ENCODE measurements at places on chromosomes 12 and 14.
A peak's percentile ranks its signal among the peaks of the same experiment; 100 is the strongest.

DNA sequence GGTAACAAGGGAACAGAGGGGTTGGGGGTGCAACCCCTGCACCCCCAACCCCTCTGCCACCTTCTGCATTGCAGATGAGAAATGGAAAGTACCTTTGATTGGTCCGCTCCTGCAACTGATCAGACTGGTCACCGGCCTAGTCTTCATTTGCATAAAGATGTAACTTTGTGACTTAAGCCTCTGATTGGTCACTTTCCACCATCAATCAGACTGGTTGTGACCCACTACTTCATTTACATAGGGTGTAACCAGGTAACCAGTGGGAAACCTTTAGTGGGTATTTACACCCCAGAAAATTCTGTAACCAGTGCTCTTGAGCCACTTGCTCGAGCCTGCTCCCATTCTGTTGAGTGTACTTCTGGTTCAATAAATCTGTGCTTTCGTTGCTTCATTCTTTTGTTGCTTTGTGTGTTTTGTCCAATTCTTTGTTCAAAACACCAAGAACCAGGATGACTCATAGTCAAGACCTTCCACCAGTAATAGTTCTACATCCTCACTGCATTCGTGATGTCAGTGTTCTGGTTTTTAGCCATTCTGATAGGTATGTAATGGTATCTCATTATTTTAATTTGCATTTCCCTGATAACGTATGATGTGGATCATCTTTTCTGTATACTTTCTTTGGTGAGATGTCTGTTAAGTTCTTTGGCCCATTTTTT lies 30.8 kb downstream of the LEMD3 start:
- no peak for DNase-seq

- no peak for DNase-seq
These were observed 54.0 kb downstream of the CPSF2 start for GRCh38 chr14:92175811-92176210.

DNA sequence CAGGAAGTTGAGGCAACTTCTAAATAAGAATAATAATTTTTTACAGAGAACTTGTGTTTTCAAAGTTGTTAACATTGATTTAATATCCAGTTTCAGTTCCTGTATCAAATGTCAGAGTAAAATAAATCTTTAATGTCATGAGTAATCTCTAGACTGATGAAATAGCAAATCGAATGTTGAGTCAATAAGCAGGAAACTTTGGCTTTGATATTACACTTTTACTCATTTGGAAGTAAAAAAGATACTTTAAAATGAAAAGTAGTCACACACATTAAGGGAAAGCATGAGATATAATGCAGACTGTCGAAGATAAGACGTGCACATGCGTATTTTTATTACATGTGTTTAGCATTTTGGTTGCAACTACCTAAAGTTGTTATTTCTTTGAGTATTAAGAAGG lies 78.2 kb upstream of the PTGDR start:
- no peak for DNase-seq

DNA sequence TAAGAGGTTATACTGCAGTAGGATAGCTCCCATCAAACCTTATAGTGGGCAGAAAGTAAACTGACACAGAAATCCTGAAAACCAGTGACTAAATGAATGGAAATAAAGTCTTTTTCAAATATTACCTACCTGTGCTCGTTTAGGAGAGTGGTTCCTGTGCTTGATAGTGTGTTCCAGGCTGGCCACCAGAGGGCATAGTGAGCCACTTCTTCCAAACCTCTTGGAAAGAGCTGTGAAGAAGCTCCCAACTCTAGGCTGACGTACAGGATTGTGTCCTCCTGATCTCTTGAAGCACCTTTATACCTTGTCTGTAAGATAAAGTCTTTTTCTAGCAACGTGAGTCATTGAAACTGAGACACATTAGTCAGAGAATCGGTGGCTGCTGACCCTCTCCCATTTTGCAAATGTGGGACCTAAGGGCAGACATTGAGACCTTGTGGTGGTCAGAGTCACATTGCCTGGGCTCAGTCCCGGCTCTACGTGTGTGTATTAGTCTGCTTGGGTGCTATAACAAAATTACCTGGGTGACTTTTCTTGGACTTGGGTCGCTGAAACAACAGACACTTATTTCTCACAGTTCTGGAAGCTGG lies 17.6 kb downstream of the TDP1 start:
- peak; percentile 62 for DNase-seq

GRCh38 chr14:99554184-99554583 lies 49.8 kb downstream of the CCDC85C start:
- DNase-seq: no peak

DNA sequence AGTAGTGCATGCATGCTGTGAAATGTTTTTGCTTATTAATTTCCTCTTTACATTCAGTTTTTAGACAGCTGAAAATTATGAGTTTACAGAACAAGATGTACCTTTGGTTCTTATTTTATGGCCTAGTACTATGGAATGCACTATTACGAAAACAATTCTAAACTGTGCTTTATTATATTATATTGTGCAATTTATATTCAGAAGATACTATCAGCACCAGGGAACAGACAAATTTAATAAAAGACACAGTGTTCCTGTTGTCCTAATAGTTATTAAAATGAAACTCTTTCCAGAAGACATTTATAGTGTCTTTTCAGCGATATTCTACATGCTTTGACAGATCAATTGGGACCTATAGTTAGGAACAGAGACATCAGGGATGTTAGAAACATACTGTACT lies 427.3 kb downstream of the BTG1 start:
- DNase-seq: no peak

DNA sequence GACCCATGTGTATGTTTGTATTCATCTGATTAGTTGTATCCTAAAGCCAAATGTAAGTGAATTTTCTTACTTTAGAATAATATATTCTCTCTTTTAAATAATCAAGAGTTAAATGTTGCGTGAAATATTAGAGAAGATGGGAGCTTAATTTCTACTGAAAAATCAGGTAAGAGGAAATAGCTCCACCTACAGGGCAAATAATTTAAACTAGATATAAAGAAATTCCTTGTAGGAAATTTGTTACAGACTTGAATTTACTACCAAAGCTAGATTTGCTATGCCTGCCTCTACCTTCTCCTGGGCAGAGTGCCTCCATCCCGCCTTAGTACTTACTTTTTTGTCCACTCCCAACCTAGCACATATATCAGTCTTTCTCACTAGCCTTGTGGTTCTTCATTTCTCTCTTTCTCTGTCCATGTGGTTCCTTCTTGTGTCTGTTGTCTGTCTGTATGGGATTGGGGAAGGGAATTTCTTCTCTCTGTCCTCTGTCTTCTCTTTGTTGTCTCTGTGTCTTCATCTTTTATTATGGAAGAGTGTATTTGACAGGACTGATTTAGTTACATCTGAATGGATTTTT lies 44.7 kb downstream of the PALS1 start:
- no peak for DNase-seq

DNA sequence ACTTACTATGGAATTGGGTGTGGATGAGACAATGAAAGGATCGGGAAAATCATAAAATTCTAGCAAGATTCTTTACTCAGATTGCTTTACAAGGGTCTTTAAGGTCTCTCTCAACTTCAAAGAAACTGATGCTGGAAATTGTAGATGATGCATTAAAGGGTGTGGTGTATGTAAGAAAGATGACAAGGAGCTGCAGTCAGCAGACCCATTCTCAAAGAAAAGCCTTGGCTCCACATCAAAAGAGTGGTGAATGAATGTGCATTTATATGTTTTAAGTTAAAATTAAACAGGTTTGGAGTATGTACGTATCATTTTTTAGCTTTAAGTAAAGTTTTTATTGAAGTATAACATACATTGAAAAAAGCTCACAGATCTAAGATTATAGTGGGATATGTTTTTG lies 194.5 kb downstream of the C12orf75 start:
- no peak for DNase-seq

All from activated CD8-positive, alpha-beta T cell treated with anti-CD3 and anti-CD28 coated beads, Interleukin-2, amount 10 ng/mL, durations not matched to agents 7 days and 5 days (primary cell).